ENCODE measurements at places on chromosomes 13 and 19. TPM values are rescaled to one million over a fixed set of nuclear protein-coding genes. Genes with fewer than 3 reads are reported as not detected.

CGB5 gene
- polyA plus RNA-seq = 1.3 TPM

PGLYRP2 gene
- polyA plus RNA-seq = not detected

IZUMO2 gene
- not detected for polyA plus RNA-seq

GRCh38 chr13:42544246-42544926, 29.6 kb upstream of the TNFSF11 start:
- DNase-seq = peak; percentile 36

DNA sequence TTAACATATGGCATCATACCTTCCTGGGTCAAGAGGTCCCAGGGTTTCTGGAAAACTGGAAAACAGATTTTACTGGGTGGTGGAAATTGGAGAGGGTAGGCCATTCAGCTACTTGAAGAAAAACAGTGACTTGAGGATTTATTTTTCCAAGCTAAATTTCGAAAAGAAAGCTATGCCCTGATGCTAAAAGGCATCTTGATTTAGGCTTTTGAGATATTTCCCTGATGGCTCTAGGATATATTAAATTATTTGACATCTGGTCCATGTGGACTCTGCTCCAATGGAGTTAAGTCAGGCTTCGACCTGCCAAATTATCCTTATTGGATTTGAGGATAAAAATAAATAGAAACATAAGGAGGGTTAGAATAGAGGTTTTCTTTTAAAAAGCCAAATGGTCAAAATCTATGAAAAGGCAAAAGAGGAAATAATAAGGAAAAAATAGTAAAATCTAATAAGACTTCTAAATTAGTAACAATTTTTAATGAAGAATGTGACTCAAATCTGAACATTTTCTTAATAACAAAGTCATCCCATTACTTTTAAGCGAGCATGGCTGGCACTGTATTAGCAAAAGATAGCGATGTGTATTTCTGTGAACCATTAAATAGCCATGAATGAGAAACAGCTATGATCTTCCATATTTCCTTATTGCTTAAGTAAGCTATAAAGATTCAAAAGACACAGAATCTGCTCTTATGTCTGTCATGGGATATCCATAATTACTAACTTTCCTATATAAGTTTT, 190.0 kb upstream of the MIR17HG start:
- no peak for DNase-seq

DNA sequence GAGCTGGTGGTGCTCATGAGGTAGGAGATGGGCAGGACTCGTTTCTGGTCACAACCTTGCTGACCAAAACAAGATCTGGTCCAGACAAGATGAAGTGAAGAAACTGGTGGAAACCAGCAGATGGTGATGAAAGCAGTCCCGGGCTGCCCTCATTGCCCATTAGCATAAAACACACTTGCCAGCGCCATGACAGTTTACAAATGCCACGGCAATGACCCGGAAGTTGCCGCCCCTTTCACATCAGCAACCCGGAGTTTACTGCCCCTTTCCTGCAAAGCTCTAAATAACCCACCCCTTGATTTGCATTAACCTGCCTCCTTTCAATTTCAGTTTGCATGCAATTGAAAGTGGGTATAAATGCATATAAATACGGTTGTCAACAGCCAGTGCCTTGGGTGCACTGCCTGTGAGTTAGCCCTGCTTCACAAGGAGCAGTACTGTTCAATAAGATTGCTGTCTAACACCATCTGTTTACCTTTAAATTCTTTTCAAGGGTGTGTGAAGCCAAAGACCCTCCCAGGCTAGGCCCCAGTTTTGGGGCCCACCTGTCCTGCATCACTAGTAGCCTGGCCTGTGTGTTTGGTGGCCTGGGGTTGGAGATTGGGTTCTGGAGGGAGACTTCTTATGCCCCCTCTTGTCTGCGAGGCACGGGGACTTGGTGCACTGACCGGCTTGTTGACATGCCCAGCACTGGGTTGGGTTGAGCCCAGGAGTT, 38.8 kb downstream of the CHST8 start:
- DNase-seq = no peak

GRCh38 chr19:29565171-29565570, 39.4 kb downstream of the VSTM2B start:
- no peak for DNase-seq

GRCh38 chr13:44396701-44397580, 23.3 kb downstream of the SERP2 start:
- no peak for DNase-seq

DNA sequence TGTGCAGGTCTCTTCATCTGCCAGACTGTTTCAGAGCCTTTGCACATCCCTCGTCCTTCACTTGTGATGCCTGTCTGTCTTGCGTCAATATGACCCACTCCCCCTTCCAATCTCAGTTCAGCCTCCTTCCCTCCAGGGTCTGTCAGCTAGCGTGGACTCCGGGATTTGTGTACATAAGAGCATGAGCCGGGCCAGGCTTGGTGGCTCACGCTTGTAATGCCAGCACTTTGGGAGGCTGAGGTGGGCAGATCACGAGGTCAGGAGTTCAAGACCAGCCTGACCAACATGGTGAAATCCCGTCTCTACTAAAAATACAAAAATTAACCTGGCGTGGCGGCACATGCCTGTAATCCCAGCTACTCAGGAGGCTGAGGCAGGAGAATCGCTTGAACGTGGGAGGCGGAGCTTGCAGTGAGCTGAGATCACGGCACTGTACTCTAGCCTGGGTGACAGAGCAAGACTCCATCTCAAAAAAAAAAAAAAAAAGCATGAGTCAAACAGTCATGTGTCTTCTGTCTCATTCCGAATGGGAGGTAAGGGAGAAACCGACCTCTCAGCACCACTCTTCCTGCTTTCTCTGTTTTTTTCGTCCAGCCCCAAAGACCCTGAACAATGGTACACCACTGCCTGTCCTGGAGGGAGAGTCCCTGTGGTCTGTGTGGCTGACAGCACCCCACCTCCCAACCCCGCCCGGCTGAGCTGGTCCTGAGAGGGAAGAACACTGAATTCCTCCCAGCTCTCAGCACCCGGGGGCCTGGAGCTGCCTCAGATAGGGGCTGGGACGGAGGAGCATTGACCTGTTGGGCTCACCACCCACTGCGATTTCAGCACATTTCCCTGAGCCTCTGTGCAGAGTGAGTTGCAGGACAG, 2.4 kb upstream of the SIGLEC9 start:
- peak; percentile 28 for DNase-seq

DNA sequence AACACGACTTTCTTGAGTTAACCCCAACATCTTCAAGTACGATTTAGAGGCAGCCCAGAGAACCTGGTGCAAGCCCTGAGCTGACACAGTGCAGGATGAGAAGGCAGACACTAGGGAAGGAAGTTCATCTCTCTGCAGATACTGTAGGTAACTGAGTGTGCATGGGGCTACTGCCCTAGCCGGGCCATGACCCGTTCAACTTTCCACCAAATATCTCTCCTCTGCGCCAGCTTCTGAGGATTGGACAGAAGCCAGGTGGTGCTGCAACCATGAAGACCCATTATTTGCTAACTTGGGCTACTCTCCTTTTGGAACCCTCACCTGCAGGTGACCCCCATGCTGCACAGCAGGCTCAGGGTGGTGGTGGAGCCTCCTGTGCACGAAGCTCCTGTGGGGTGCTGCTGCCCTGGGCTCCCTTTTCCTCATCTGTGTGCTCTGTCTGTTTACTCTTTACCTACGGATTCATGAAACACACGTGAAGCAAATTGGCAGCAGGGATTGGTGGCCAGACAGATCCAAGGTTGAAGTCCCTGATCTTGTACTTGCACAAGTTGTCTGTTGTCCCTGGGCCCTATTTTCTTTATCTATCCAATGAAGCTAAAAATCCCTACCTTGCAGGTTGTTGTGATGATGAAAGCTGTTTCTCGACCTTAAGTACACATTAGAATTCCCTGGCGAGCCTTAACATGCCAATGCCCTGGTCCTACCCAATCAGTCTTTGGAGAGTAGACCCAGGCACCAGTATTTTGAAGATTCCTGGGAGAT, 227.8 kb downstream of the LACC1 start:
- DNase-seq = no peak

- DNase-seq = peak; percentile 75
Observed at GRCh38 chr19:49361438-49362047, 673 bp downstream of the TEAD2 start.

GRCh38 chr13:32310134-32310706, 4.9 kb downstream of the ZAR1L start:
- peak; percentile 73 for DNase-seq

DNA sequence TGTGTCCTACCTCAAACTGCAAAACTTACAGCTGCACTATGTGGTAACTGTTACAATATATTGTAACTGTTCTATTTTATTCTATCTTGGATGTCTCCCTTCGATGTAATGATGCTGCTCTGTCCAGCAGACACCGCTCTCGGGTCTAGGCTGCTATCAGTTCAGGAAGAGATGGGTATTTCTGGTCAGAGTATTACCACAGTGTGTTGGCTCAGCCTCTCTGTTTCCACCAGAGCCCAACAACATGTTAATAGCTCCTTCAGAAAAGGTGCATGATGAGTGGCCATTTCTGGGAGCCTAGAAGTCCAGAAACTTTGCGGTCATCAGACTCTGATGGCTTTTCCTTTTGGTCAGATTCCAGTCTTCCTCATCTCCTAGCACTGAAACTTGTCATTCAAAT, 35.9 kb upstream of the IGFL1 start:
- no peak for DNase-seq

GRCh38 chr19:54100561-54100960, at the start of gene OSCAR:
Gene OSCAR, minus strand, starts transcription at chr19:54100803. Its CDS starts 11 bp downstream, at chr19:54100792.
- DNase-seq = no peak

All from GM23248 (cell line).